Large intestine (tissue), 12 donors: ENCODE measurements at places on chromosomes 7 and 10.

DNA sequence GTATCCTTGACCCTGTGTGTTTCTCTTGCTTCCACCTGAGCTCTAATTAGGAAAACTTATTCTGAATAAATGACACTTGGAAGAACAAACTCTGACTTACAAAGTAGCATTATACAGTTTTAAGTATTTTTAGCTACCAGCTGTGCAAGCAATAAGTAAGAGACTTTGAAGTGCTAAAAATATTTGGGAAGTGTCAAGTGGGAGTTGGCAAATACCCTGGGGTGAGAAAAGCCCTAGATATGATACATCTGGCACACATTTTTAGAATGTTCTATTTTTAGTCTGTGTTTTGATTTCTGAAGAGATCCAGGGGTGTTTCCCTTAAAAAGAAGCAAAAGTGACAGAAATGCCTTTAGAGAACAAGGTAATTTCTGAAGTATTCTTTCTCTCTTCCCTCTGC lies 132.7 kb upstream of the TEX47 start:
- no peaks in the 10 kb centered on the region for H3K36me3 ChIP-seq
- no peak for DNase-seq
- H3K27ac ChIP-seq: no peak overlapping the region
- H3K4me3 ChIP-seq: no peak overlapping the region
- no peaks in the 10 kb centered on the region for H3K27me3 ChIP-seq

- no peaks in the 10 kb centered on the region for H3K4me1 ChIP-seq
- no peak overlapping the region for H3K27ac ChIP-seq
- H3K4me3 ChIP-seq: no peak overlapping the region
- peaks cover 60% of the 10 kb centered on the region for H3K36me3 ChIP-seq
- no peaks in the 10 kb centered on the region for H3K27me3 ChIP-seq
Measured at GRCh38 chr7:149475121-149476045, 14.5 kb upstream of the ZNF777 start.

GRCh38 chr7:47933215-47933614 lies 15.1 kb downstream of the PKD1L1 start:
- no peaks in the 10 kb centered on the region for H3K4me1 ChIP-seq
- H3K36me3 ChIP-seq: no peaks in the 10 kb centered on the region
- H3K27ac ChIP-seq: no peak overlapping the region
- no peak overlapping the region for H3K4me3 ChIP-seq

DNA sequence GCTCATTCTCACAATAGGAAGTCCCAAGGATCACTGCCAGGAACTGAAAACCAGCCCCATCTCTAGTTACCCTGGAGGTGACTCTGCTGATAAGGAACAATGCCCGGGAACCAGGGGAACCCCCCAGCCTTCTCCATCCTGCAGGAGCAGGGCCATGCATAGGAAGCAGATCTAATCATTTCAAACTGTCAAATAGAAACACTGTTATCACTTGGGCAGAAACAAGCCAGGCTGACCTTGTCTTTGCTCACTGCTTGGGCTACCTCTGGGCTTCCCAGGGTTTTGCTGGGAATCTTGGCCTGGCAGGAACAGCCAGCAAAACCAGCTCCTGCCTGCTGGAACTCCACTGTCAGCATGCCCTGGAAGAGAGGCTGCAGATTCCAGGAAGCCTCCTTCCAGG lies 114.1 kb downstream of the RNF216 start:
- H3K27me3 ChIP-seq: no peaks in the 10 kb centered on the region
- no peak overlapping the region for H3K4me3 ChIP-seq
- peaks cover 25% of the 10 kb centered on the region for H3K36me3 ChIP-seq
- peaks cover 4% of the 10 kb centered on the region for H3K4me1 ChIP-seq
- DNase-seq: no peak
- no peak overlapping the region for H3K27ac ChIP-seq
